ENCODE measurements at places on chromosomes 4 and X. TPM values are rescaled to one million over a fixed set of nuclear protein-coding genes. Genes with fewer than 3 reads are reported as not detected.
A peak's percentile ranks its signal among the peaks of the same experiment; 100 is the strongest.

The PCDH18 gene
- 0.06 TPM for total RNA-seq

The H2BW2 gene
- total RNA-seq, result not detected

DNA sequence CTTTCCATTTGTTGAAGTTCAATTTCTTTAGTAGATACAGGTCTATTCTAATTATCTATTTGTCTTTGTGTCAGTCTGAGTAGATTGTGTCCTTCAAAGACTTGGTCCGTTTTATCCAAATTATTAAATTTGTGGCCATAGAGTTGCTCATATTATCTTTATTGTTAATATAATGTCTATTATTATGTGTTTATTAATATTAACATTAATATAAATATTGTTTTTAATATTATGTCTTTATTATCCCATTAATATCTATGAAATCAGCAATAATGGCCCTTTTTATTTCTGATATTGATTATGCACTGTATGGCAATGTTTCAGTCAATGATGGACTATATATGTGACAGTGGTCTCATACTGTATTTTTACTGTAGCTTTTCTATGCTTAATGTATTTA is 2067.3 kb upstream of the AGA start:
- no peaks in the 10 kb centered on the region for H3K4me1 ChIP-seq
- H3K36me3 ChIP-seq, result no peaks in the 10 kb centered on the region
- no peak overlapping the region for H3K27ac ChIP-seq

GRCh38 chrX:53547668-53548067 is 113.5 kb upstream of the HSD17B10 start:
- DNase-seq, result no peak
- H3K4me3 ChIP-seq, result no peak overlapping the region
- peaks cover 25% of the 10 kb centered on the region for H3K36me3 ChIP-seq
- H3K27ac ChIP-seq, result peak overlapping the region; percentile 55
- no peaks in the 10 kb centered on the region for H3K4me1 ChIP-seq

DNA sequence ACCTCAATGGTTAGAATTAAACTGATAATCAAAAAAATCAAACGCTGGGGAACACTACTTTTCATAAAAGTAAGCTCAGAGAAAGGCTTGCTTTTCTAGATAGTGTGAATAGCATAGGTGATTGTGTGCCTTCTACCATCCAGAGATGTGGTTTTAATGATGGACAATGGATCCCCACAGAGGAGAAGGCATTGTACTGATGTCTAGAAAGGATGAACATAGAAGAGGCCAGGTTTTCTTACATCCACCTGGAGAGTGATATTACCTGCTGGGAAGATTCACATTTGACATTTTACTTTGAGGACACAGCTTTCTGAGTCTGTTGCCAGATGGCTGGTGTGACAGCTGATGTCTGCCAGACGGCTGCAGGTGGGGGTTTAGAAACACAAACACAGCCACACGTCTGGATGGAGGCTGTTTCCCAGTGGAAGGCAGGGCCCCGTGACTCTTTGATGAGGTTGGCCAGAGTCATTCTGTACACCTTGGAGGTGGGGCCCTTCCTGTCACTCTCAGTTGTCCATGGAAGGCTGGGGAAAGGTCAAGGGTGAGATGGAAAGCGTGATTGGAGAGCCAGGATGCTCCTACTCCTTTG is 114.4 kb downstream of the PSAPL1 start:
- no peaks in the 10 kb centered on the region for H3K4me1 ChIP-seq
- no peak for DNase-seq
- H3K4me3 ChIP-seq, result no peak overlapping the region
- H3K27me3 ChIP-seq, result peaks cover 6% of the 10 kb centered on the region

DNA sequence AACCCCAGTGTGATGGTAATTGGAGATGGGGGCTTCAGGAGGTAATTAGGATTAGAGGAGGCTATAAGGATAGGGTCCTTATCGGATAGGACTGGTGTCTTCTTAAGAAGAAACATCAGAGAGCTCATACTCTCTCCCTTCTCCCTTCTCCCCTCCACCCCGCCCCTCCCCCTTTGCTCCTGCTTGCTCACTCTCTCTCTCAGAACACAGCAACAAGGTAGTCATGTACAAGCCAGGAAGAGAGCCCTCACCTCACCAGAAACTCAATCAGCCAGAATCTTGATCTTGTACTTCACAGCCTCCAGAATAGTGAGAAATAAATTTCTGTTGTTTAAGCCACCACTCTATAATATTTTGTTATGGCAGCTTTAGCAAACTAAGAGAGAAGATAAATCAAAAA is 4.5 kb downstream of the DDX60L start:
- H3K4me3 ChIP-seq, result no peak overlapping the region
- no peak overlapping the region for H3K27ac ChIP-seq
- no peaks in the 10 kb centered on the region for H3K27me3 ChIP-seq
- peaks cover 47% of the 10 kb centered on the region for H3K4me1 ChIP-seq
- DNase-seq, result no peak
- peaks cover 24% of the 10 kb centered on the region for H3K36me3 ChIP-seq
